Choroid plexus epithelial cell (primary cell): ENCODE measurements at places on chromosomes 4 and X.

DNA sequence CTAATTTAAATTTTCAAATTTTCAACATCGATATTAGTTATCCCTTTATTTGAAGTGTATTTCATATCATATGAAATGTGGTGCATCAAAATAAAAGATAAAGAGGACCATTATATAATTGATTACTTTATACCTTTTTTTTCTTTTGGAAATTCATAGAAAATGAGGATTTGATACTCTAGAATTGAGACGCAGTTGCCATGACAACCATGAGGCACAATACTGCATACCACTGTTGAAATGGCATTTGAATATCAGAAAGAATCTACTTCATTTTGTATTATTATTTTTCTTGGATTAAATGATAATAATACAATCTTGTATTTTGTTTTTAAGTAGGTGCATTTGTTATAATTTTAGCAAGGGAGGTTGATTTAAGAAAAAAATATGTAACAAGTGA is 323.1 kb downstream of the PCDH18 start:
- no peak for DNase-seq

DNA sequence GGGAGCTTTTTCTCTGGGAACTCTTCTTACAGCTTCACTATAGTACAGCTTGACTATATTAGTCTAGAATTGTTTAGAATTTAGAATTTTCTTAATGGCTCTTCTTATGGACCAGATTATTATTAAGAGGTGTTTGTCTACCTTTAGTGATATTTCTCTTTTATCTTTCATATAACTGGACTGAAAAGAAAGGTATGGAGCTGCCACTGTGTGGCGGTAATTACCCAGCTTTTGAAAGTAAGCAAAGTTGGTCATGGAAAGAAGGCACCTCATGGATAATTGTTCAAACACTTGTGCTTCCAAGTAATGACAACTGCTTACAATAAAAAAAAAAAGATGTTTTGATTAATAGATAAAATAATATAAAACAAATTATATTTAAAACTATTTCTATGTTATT is 1112.5 kb downstream of the TECRL start:
- DNase-seq, result peak; percentile 7

DNA sequence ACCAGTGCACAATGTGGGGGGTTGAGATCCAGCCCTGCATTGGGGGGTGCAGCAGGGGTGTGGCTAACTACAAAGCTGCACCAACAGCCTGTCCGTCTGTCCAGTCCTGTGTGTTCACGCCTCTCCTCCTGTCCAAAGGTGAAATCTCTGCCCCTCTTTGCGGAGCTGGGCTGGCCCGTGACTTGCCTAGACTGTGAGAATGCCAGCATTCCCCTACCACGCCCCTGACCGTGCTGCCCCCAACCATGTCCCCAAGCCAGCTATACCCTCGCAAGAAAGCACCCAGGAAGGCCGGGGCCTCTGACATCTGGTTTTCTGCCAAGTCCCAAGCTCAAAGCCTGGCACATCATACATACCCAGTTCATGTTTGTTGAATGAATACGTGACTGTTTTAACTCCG is 19.2 kb downstream of the ZFYVE28 start:
- no peak for DNase-seq

GRCh38 chrX:49176421-49177326 is 5.0 kb downstream of the PLP2 start:
- no peak for DNase-seq

GRCh38 chrX:44817029-44817428 is 26.8 kb upstream of the DUSP21 start:
- DNase-seq, result no peak

GRCh38 chr4:11337287-11337686 is 91.4 kb downstream of the HS3ST1 start:
- DNase-seq, result no peak

- no peak for DNase-seq
Measured at GRCh38 chr4:75229806-75230570, 284.2 kb downstream of the RCHY1 start.
